Activated naive CD8-positive, alpha-beta T cell treated with anti-CD3 and anti-CD28 coated beads, Interleukin-2, amount 50 U/mL, for 24 hours (primary cell): ENCODE measurements at places on chromosomes 4 and X.

- peak; percentile 84 for DNase-seq
Measured at GRCh38 chr4:146175541-146176453, at the start of gene LSM6. Gene LSM6 (plus strand): TSS chr4:146175718. CDS start chr4:146182922, 7,204 bp downstream.

DNA sequence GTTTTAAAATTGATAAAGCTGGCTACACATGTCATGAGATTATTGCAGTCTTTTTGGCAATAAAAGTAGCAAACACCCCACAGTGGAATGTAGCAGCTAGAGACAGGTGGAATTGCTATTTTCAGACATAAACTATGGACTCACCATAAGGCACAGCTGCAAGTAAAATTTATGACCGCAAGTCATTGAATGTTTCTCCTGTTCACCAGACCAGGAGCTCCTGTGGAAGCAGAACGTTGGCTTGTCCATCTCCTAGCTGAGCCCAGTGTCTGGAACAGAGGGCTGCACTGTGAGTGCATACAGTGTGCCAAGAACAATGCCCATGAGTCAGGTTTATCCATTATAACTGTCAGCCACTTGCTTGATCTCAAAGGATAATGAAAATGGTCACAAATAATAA is 538.2 kb downstream of the INPP4B start:
- no peak for DNase-seq

DNA sequence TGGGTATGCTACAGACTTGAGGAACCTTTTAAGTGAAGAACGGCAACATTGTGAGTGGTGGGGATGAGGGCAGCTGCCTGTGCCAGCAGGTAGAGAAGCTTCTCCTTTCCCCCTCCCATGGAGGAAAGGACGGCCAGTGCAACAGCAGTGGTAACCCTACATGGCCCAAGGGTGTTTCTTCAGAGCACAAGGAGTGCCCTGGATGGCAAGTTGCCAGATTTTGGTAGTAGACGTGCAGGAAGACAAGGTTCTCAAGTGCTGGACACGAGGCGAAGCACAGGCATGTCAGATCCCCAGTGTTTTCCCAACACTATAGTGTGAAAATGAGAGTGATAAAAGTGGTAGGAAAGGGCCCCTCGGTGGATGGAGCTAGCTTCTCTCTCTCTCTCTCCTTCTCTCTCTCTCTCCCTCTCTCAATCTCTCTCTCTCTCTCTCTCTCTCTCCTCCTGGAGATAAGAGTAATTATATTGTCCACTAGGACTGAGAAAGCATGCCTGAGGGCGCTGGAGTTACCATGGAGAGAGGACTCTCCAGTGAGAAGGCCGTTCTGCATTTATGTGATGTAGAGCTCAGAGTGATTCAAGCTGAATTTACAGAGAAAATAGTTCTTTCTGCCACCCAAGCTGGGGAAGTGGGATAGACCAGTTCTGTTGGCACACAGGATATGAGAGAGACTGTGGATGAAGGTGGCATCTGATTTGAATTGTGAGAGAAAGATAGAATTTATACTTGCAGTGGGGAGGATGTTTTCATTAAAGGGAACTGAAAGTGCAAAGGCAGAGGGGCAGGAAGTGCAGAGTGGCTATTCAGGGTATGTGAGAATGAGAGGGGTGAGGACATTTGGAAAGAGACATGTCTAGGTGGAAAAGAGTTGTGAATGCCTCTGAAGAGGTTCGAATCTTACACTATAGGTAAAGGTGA is 25.7 kb upstream of the TRPC3 start:
- DNase-seq, result no peak

DNA sequence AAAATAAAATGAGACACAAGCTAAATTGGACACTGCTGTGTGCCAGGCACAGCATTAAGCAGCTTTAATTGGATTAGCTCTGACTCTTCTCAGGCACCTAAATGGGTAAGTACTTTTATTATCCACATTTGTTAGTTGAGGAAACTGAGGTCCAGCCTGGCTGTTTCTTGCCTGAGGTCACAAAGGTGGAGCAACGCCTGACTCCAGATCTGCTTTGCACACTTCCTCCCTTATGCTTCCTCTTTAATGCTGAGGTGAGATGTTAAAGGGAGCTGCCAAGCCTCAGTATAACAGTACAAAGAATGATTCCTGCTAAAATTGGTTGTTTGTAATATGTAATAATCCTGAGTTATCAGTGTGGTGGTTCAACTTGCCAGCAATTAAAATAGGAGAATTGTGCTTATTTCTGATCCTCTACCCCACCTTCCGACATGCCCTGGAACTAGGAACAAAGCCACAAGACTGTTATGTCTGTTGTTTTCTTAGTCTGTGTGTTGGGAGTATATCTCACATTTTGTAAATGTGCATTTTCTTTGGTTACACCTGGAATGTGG is 74.4 kb downstream of the AFF1 start:
- no peak for DNase-seq

GRCh38 chrX:39268207-39268606 is 466.9 kb downstream of the MID1IP1 start:
- DNase-seq, result no peak
